Activated CD4-positive, alpha-beta T cell treated with anti-CD3 and anti-CD28 coated beads, Interleukin-2, amount 50 U/mL, for 24 hours (primary cell): ENCODE measurements at places on chromosomes 1 and 21.

DNA sequence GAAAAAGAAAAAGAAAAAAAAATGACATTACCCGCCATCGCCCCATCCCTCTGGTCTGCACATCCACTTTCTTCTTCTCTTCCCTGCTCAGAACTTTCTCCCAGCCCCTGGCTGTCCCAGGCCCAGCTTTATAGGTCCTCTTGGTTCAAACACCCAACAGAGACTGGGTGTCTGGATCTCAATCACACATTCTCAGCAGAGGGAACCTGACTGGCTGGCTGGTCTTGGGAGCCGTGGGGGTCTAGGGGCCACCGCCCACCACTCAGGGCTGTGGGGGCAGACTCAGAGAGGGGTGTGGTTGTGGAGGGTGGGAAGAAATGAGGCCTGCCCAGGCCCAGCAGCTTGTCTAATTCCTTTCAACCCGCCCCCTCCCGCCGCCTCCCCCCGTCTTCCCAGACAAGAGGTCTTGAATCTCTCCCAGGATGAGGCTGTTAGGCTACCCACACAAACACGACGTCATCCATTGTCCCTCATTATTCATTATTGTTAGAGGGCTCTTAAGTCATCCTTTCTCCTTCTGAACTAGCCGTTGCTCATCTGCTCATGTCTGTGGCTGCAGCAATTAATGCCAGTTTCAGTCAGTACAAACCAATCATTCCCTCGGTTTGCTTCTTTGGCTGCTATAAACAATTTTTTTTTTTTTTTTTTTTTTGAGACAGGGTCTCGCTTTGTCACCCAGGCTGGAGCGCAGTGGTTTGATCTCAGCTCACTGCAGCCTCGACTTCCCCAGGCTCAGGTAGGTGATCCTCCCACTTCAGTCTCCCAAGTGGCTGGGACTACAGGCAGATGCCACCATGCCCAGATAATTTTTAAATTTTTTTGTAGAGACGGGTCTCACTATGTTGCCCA, 40.6 kb upstream of the CLIC4 start:
- no peak for DNase-seq

DNA sequence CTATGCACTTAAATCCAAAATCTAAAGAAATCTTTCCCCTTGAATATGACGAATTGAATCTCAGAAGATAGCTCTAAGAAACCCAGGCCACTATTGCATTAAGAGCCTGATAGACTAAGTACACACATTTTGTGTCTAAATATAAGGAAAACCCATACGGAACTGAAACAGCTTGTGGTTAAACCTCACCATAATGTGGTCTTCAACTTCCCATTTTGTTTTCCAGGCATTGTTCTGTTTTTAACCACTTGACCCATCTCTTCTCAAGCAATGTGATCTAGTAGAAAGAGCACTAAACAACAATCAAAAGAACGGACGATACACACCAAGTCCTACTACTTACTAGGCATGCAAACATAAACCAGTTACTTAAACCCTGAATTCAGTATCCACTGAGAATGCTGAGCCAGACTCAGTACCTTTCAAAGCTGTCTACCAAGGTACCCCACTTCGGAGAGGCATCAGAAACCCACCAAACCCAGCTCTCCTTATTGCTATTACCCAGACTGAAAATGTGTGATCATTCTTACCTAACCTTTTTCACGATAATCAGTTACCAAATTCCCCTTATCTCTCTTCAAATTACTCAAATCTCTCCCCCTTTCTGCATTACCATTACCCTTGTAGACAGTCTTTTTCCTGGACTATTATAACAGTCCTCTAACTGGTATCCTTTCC, 12.8 kb downstream of the OTUD7B start:
- no peak for DNase-seq

GRCh38 chr1:7526867-7527732, 244.0 kb upstream of the VAMP3 start:
- DNase-seq, result no peak

- DNase-seq, result no peak
Observed at GRCh38 chr21:36608041-36608896, 90.6 kb upstream of the SIM2 start.

DNA sequence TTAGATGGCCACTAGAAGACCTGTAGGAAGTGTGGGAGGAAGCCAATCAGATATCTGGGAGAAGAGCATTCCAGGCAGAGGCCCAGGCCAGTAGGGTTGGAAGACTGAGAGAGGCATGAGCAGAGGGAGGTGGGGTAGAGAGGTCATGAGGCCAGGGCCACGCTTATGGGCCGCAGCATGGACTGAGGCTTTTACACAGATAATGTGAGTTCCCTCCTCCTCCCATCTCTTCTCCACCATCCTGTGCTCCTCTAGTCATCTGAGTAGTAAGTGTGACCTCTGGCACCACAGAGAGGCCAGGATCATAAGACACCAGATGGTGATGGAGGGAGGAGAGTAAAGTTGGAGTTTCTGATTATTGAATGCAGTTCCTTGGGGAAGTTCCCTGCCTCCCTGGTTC, 17.1 kb downstream of the TTC22 start:
- no peak for DNase-seq

- DNase-seq, result no peak
Observed at GRCh38 chr1:54453022-54453421, 46.8 kb upstream of the SSBP3 start.

GRCh38 chr1:38030596-38031512, 15.7 kb downstream of the POU3F1 start:
- DNase-seq, result no peak

DNA sequence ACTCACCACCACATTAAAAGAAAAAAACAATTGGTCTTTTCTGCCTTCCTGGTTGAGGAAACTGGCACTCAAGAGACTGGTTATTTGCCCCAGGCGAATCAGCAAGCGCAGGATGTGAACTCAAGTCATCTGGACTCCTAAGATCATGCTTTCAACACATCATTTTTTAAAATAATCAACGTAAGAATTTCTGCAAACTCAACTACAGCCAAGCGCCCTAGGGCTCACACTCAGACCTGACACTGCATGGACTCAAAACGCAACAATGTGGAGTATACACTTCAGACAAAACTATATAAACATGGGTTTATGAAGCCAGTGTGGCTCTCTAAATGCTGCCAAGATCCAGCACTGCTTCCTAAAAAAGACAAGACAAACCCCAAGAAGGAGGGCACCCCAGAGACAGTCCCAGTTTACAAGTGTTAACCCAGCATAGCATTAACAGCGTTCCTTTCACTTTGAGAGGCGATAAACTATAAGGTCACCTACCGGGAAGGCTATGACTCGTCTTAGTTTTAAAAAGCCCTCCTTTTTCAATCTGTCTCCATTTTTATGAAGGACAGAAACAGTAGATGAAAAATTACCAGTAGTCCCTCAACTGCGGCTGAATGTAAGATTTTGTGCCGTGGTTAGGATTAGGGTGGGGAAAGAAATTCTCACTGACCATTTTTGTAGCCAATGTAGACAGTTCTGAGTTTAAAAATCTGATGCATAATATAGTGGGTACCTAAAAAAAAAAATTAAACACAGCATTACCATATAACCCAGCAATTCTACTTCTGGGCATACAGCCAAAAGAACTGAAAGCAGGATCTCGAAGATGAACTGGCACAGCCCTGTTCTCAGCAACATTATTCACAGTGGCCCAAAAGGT, 54.8 kb downstream of the SIPA1L2 start:
- DNase-seq, result no peak

DNA sequence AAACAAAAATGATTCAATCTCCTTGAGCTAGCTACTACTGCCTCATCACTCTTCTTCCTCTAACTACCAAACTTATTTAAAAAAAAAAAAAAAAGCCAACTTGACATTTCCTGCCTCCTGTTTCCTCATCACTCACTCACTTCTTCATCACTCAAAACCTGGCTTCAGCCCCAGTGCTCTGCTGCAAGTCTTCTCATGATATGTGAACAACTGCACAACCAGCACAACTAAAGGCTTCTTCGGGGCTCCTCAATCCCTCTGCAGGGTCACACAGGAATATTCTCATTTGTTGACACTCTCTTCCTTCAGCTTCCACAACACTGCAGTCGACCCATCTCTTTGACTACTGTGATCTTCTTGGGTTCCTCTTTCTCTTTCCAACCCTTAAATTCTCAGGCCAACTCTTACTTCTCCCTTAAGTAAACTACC, 7.6 kb downstream of the MTF1 start:
- DNase-seq, result no peak

- DNase-seq, result no peak
Observed at GRCh38 chr1:8812081-8812480, 5.4 kb downstream of the RERE start.

DNA sequence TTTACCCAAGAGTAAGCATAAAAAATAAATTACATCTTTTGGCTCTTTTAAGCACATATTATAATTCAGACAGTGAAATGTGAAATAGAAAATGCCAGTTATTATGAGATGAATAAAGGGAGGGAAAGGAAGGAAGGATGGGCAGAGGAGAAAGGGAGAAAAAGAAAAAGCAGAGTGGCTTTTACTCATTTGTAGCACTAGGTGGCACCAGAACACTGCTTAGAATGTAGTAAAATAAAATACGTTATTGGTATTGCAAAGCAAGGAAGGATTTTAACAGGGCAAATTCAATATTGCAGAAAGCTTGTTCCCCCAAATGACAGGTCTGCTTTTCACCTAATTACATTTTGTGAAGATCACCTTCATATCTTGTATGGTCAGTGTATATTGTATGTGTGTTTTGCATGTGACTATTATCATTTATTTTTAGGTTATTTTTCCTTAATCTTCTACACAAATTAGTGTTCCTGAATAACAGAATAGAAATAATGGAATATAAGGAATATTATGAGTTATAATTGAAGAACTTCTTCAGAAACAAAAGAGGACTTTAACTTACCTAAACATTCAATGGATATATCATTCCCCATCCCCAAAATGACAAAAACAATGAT, 9.1 kb upstream of the PCNX2 start:
- no peak for DNase-seq

GRCh38 chr1:205235951-205236350, 8.2 kb downstream of the TMCC2 start:
- DNase-seq, result no peak

GRCh38 chr1:197180252-197180878, 33.9 kb upstream of the ASPM start:
- DNase-seq, result no peak

- no peak for DNase-seq
Observed at GRCh38 chr1:200795156-200795555, 56.5 kb downstream of the CAMSAP2 start.

GRCh38 chr1:183075861-183076260, 52.6 kb downstream of the LAMC1 start:
- DNase-seq, result no peak
